ENCODE measurements at places on chromosomes 5 and 9.

DNA sequence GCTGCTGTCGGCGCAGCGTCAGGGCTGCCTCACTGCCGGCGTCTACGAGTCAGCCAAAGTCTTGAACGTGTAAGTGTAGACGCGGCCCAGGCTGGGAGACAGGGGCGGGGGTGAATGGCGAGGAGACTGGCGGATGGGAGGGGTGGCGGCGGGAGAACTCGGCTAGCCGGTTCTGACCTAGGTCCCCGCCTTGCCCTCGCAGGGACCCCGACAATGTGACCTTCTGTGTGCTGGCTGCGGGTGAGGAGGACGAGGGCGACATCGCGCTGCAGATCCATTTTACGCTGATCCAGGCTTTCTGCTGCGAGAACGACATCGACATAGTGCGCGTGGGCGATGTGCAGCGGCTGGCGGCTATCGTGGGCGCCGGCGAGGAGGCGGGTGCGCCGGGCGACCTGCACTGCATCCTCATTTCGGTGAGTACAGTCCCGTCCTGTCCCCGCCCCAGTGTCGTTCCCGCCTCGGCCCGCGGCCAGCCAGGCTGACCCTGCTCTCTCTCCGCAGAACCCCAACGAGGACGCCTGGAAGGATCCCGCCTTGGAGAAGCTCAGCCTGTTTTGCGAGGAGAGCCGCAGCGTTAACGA is 745 bp downstream of the GADD45G start:
- DNase-seq = peak; percentile 49

DNA sequence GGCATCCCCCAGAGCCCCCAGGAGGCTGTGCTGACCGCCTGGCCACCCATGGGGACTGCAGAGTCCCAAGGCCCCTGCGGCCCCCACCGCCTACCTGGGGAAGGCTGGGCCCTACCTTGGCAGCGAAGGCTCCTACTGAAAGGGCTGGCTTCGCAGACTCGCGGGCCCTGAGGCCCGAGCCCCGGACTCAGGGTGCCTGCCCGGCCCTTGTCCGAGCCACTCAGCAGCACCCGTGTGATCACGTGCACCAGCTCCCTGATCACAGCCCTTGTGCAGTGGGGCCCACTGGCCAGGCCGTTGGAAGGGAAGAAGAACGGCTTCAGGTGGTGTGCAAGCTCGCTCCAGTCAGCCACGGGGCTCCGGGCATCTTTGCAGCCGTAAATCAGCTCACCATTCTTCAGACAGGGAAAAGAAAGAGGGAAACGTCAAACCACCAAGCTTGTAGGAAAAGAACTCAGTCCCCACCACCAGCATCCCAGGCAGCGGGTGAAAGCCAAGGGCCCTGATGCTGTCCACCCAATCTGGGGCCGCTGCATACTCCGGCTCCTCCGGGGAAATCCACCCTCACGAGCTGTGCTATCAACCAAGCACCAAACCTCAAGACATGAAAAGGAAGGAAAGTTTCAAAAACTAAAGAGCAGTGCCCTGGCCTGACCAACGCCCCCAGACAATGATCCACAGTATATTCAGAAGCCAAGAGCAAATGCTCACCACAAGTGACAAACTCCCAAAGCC is 31.9 kb downstream of the IPPK start:
- DNase-seq = no peak

DNA sequence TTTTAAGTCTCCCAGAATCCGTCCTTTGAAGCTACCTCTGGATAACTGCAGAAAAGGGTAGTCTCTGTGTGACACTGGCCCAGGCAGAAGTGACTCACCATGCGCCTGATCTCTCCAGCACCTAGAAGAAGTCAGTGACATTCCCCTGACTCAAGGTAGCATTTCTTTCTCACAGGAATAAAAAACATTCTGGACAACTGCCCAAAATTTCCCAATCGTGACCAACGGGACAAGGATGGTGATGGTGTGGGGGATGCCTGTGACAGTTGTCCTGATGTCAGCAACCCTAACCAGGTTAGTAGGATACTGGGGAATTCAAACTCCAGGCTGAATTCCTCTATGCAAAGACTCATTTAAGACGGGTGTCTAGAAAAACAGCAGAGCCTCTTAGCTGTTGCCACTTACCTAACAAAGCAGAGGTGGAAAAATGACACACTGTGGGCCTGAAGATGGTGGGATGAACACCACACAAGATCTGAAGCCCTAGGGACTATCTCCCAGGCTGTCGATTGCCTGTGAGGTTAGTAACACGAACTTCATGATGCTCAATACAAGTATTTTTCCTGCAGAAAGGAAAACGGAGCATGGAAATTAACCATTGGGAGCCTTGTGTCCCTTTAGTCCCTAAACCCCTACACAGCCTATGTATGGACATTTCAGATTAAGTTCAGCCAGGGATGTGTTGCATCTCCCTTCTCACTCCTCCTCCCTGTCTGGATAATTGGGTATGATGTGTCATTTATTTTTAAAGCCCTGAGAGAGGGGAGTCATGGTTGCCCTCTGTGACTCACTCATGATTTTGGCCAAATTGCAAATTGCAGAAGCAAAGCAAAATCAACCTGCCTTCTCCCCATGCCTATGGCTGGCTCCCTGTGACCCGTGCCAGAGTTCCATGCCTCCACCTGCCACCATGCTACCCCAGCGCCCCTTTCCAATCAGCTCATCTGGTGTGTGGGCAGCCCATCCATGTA is 37.2 kb downstream of the THBS4 start:
- no peak for DNase-seq

- DNase-seq = no peak
Measured at GRCh38 chr9:38413283-38413682, 11.0 kb downstream of the IGFBPL1 start.

- no peak for DNase-seq
Measured at GRCh38 chr5:179224741-179225140, 120.5 kb downstream of the ADAMTS2 start.

DNA sequence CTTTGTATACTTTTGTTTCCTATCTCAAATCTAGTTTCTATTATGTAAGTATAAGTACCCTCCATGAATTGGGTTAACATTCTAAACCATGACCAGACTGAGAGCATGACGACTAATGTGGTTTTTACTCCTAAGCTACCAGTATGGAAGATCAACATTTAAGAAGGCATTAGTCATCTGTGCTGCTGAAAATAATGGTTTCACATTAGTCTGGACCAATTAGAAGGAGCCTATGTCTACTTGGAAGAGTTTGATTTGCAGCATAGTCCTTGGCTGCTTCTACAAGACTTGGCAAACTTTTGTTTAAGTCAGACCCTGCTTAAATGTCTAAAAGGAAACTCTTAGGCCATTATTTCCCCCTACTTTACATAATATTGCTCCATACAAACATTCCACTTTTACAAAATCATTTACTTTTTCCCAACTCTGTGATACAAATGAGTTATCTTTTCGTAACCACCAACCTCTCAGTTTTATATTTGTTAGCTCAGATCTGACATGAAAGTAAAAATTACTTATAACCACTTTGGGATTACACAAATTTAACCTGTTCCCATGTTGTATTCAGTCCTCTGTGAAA is 186.7 kb downstream of the COMMD10 start:
- DNase-seq = no peak

All from stimulated activated CD4-positive, alpha-beta T cell treated with anti-CD3 and anti-CD28 coated beads, Interleukin-15, amount 100 ng/mL, for 1 hour (primary cell).